ENCODE measurements at places on chromosomes 7 and 10. TPM values are rescaled to one million over a fixed set of nuclear protein-coding genes. Genes with fewer than 3 reads are reported as not detected.

SMURF1 gene
- 35.0 TPM for total RNA-seq

AZGP1 gene
- total RNA-seq: 87.7 TPM

HKDC1 gene
- 9.6 TPM for total RNA-seq

HSPA14 gene
- 10.0 TPM for total RNA-seq

ACTR1A gene
- 92.5 TPM for total RNA-seq

STAG3 gene
- 2.3 TPM for total RNA-seq

TIMM23B gene
- total RNA-seq: 15.3 TPM

PRSS37 gene
- total RNA-seq: not detected

GPR15LG gene
- not detected for total RNA-seq

GRM8 gene
- total RNA-seq: not detected

IQCE gene
- 22.2 TPM for total RNA-seq

FZD8 gene
- total RNA-seq: 20.4 TPM

DNAJB6 gene
- total RNA-seq: 95.8 TPM

TLX1 gene
- total RNA-seq: not detected

DDC gene
- total RNA-seq: 3.1 TPM

MMP21 gene
- total RNA-seq: not detected

CLDN4 gene
- total RNA-seq: 103 TPM

LRWD1 gene
- 15.7 TPM for total RNA-seq

Data from upper lobe of right lung (tissue), 1 donor.